ENCODE measurements at places on chromosomes 4 and X. TPM values are rescaled to one million over a fixed set of nuclear protein-coding genes. Genes with fewer than 3 reads are reported as not detected.
A peak's percentile ranks its signal among the peaks of the same experiment; 100 is the strongest.

The CXCL11 gene
- total RNA-seq = not detected

The RPS6KA3 gene
- 45.4 TPM for total RNA-seq

The PABPC1L2B gene
- total RNA-seq = not detected

The FAM156A gene
- 16.6 TPM for total RNA-seq

The ZMAT1 gene
- total RNA-seq = 0.29 TPM

The PPEF2 gene
- not detected for total RNA-seq

The FAM47C gene
- not detected for total RNA-seq

The HPGD gene
- total RNA-seq = not detected

The TMSB15C gene
- 3.2 TPM for total RNA-seq

The POU3F4 gene
- not detected for total RNA-seq

- no peak for DNase-seq
These were observed 56.4 kb downstream of the FAM53A start for GRCh38 chr4:1627417-1628313.

- DNase-seq = no peak
These were observed 5.5 kb upstream of the HGFAC start for GRCh38 chr4:3436048-3436797.

DNA sequence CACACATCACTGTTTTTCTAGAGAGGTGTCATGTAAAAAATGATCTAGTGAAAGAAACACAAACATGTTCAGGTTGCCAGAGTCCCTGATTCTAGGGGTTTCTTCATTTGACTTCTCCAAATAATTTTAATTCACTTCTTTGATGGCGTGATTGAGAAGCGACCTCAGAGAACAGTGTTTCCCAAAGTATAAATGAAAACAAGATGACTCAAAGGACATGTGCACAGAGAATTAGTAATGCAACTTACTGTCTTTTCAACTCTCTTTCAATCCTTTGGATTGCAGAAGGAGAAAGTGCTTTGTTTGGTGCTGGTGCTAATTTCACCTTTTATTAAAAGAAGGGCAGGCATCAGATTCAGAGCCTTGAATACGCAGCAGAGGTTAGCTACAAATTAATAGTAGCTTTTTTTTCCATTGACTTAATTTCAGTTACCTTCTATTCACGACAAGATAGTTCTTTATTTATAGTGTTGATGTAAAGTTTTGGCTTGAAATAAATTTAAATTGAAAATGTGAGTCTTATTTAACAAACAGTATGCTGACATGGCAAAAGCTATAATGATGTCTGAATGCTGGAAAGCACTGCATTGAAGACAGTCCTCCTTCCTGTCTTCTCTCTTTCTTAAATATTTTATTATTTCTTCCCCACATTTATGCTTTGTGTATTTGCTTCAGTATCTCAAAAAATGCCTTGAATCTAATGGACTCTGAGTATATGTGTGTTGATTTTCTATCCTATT, 85.1 kb downstream of the SLC10A7 start:
- DNase-seq = peak; percentile 56

DNA sequence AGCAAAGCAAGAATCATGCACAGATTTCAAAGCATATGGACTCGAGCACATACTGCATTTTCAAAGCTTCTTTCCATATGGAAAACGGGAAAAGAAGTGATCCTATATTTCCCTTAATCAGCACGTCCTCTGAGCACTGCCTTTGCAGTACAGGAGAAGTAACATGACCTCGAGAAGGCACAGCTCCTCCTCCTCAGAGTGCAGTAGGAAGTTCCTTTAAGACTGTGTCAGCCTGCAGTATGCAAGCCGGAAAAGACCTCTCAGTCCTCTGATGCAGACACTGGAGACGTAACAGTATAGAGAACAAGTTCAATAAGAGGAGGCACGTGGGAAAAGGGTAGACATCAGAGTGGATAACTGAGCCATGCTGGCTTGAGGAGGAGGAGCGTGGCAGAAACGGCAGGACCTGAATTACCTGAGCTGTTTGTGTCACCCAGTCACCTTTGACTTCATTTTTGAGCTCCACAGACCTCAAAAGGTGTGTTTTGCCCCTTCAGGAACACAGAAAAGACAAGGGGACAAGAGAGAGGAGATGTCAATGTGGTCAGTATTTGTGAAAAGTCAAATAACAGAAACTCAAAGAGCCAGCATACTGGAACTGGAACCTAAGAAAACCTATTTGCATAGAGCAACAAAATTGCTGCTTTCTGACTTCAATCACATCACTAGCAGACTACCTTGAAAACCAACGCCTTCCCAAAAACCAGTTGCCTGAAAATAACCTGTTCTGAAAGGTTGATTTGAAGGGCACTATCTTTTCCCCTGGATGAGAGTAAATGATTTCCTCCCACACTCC, 20.8 kb downstream of the IRF2 start:
- peak; percentile 97 for DNase-seq

- peak; percentile 71 for DNase-seq
These were observed 916 bp downstream of the MXRA5 start for GRCh38 chrX:3345281-3346191.

- DNase-seq = peak; percentile 61
These were observed 52.4 kb downstream of the SCFD2 start for GRCh38 chr4:53313510-53313909.

GRCh38 chr4:100422894-100423293, 94.9 kb downstream of the EMCN start:
- DNase-seq = no peak

- DNase-seq = no peak
These were observed 2.3 kb downstream of the PF4V1 start for GRCh38 chr4:73855406-73855805.

DNA sequence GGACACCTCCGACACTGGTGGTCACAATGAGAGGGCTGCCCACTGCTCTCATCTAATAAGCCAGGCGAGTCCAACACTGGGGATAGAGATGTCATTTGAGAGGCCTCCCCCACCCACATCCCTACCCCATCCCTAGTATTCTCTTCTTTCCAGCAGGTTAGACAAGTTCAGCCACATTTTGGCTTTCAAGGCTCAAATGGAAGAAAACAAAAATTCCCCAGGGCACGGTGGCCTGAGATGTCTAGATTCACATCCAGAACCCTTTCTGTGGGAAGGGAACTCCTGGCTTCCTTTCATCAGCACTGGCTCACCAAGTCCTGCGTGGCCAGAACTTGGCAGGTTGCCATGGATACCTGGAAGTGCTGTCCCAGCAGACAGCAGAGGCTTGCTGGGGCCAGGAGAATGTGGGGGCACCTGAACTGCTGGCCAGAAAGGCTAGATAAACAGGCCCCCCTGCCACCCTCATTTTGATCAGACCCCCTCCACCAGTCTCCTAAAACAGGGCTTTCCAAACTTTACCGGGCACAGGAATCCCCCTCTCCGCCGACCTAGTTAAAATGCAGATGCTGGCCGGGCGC, 1.3 kb upstream of the NYX start:
- peak; percentile 71 for DNase-seq

DNA sequence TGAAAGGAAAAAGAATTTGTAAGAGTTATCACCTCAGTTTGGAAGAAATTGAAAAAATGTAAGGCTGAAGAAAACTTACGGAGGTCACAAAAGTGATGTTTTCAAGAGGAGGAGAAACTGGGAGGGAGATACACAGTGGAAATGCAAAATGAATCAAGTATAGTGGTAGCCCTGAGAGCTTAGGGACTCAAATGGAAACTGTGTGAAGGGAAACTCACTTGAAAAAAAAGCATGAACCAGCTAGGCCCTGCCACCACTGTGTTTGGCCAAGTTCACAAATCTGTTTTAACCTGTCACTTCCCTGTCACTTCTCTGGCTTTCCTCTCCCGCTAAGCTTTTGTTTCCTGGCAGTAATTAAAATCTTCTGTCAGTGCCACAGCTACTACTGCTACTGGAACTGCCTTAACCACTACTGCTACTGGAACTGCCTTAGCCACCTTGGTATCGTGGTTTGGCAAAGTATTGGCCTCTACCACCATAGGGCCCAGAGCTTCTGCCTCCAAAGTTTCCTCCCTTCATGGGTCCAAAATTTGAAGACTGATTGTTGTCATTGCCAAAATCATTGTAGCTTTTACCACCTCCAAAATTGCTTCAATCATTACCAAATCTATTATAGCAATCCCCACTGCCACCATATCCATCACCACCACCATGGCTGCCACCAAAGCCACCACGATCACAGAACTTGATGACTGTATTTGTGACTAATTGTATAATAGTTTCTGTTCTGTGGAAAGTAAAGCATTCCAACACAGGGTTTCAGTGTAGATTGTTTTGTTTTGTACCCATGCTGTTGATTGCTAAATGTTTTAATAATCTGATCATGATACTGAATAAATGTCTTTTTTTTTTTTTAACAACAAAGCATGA, 41.5 kb downstream of the SMARCA5 start:
- no peak for DNase-seq

DNA sequence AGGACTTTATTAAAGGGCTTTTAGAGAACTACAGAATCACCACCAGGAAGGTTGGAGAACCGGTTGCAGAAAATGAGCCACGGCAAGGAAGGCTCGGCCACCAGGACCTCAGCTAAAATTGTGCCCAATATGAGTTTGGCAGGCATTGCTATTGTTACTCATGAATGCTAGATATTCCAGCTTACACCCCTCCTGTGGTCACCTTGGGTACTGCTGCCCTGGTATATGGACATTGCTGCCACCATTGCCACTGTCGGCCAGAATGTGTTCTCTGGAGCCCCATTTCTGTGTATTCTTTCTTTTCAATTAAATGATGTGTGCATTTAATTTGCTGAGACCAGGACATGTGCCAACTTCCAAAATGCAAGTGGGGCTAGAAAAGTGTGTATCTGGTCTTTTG, 626.7 kb upstream of the BOD1L1 start:
- DNase-seq = no peak

GRCh38 chr4:76090241-76090691, 15.8 kb downstream of the ART3 start:
- peak; percentile 18 for DNase-seq

- peak; percentile 97 for DNase-seq
These were observed 22.6 kb downstream of the WDR1 start for GRCh38 chr4:10093801-10094552.

- DNase-seq = peak; percentile 54
These were observed 140.3 kb upstream of the SH3RF1 start for GRCh38 chr4:169410839-169411770.

GRCh38 chr4:40251366-40251765, 54.5 kb downstream of the RHOH start:
- no peak for DNase-seq

DNA sequence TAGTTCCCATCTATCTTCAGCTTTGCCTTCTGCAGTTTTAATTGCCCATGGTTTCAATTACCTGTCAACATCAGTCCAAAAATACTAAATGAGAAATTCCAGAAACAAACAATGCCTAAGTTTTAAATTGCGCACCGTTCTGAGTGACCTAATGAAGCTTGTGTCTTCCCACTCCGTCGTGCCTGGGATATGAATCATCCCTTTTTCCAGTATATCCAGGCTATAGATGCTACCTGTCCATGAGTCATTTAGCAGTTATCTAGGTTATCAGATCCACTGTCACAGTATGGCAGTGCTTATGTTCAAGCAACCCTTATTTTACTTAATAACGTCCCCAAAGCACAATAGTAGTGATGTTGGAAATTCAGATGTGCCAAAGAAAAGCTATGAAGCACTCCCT, 363.6 kb upstream of the FAM241A start:
- no peak for DNase-seq

- peak; percentile 79 for DNase-seq
These were observed 9.2 kb upstream of the FAM53A start for GRCh38 chr4:1693131-1693896.

- no peak for DNase-seq
These were observed 58.8 kb upstream of the TRPC3 start for GRCh38 chr4:122010610-122011009.

DNA sequence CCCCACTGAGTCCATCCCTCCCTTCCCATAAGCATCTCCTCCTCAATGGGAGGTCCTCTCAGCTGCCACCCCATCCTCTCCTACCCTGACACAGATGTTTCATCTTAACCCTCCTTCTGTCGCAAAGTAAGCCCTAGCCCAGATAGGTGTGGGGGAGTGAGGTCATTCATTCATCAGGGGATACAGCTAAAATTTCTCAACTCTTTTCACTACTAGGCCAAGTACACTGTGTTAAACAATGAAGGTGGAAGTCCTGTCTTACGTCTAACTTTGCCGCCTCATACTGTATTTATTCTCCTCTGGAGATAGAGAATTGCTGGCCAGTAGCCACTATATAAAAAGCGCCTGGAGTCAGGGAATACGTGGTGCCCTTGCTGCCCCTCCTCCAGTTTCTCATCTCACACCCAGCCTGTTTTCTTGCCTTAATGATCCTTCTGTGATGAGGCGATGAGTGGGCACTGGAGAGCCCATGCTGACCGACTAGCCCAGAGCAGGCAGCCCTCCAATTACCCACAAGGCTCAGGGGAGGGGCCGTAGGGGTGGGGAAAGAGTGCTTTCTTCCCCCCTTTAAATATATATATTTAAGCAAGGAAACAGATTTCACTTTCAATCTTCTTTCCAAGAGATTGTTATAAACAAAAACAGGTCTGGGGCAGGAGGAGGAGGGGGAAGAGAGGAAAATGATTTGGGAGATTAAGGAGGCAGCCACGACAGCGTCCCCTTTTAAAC, 149.5 kb downstream of the PJA1 start:
- peak; percentile 52 for DNase-seq

- DNase-seq = no peak
These were observed 92.0 kb upstream of the SRD5A3 start for GRCh38 chr4:55253948-55254593.

DNA sequence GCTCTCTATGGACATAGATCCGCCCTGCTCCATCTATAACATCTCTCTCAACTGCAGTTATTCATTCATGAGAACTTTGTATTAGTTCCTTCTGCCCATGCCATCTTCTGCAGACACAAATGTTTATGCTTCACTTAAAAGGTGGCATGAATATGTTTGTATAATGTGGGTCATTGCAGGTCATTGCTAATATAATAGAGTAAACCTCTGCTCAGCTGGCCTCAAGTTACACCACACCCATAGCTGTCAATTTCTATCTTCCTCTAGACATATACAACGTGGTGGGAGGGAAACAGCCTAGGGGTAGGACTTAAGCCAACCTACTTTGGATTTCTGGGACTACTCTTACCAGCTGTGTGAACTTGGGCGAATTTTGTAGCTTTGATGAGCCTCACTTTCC, 129.8 kb downstream of the ATXN3L start:
- no peak for DNase-seq

DNA sequence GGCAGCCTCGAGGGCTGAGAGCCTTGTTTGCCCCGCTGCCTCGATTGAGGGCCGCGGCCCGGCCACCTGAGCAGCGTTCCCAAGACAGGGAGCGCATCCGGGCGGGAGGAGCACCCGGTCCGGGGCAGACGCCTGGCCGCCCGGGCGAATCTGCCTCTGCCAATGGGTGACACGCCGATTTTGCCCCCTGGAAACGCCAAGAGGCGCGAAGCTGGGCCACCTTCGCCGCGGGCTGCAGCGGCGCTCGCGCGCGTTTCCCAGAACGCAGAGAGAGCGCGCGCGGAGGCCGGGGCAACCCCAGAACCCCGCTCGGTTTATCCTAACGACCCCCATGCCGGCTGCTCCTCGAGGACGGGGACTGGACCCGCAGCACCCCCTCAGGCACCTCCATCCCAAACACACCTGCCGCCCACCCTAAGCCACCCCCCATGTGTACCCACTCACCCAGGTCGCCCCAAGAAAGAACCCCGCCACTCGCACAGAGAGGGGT, 575 bp downstream of the MAP7D2 start:
- no peak for DNase-seq

GRCh38 chr4:23938796-23939195, 48.9 kb upstream of the PPARGC1A start:
- DNase-seq = no peak

- no peak for DNase-seq
These were observed 201.8 kb upstream of the NDST4 start for GRCh38 chr4:115315182-115315581.

All from osteoblast (primary cell).